ENCODE measurements at places on chromosomes 6 and 20.

- DNase-seq = no peak
Observed at GRCh38 chr6:71582820-71583219, 294.2 kb downstream of the OGFRL1 start.

- DNase-seq = no peak
Observed at GRCh38 chr6:83047065-83047754, 18.4 kb downstream of the UBE3D start.

GRCh38 chr6:136737871-136738691 is 54.2 kb downstream of the MAP3K5 start:
- no peak for DNase-seq

DNA sequence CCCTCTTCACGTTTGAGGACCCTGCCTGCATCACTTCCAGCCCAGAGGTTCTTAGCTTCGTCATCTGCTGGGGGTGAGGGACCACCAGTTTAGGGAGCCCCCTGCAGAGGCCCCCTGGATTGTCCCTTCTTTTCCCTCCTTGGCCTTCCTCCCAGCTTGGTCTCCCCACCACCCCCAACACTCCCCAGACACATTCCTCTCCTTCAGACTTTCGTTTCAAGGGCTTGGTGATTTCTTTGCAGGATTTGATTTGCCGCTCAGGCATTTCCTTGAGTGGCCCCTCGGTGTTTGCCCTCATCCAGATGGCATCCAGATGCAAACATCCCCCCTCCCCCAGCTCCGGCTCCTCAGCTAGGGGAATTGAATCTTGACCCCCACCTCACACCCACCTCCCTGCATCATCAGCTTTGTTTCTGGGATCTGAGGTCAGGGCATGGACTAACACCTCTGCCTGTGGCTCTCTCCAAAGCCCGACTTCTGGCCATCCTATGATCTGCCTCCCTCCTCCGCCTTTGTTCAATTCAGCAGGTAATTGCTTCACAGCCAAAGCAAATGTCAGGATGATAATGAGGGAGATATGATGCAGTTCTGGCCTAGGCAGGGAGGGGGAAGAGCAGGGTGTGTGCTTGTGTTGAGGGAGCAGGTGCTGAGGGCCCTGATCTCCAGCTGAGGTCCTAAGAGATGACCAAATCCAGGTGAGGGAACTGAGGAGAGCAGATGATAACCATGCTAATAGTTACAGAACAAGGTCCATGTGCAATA is 141.5 kb downstream of the VEGFA start:
- DNase-seq = no peak

DNA sequence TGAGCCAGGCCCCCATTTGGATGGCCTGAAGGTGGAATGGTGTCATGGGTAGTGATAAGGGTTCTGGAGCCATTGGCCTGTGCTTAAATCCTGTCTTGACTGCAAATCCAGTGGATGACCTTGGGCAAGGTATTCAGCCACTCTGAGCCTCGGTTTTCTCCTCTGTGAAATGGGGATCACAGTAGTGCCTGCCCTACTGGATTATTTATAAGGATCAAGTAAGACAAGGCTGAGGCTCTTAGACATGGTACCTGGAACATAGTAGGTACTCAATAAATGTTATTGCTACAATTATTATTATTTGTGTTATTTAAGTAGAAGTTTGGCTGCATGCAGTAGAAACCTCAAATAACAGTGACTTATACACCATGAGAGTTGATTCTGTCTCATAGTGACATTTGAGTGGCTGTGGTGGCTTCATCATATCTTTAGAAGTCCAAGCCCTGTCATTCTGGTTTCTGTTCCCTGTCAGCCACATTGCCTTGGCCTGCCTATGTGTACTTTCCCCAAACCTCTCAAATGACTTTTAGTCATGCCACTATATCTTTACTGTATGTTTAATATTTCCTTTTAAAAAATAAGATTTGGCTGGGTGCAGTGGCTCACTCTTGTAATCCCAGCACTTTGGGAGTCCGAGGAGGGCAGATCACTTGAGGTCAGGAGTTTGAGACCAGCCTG is 37.6 kb upstream of the CHMP4B start:
- no peak for DNase-seq
